ENCODE measurements at places on chromosomes 12 and 14.

GRCh38 chr12:22115711-22116110 is 69.7 kb downstream of the CMAS start:
- DNase-seq: no peak

DNA sequence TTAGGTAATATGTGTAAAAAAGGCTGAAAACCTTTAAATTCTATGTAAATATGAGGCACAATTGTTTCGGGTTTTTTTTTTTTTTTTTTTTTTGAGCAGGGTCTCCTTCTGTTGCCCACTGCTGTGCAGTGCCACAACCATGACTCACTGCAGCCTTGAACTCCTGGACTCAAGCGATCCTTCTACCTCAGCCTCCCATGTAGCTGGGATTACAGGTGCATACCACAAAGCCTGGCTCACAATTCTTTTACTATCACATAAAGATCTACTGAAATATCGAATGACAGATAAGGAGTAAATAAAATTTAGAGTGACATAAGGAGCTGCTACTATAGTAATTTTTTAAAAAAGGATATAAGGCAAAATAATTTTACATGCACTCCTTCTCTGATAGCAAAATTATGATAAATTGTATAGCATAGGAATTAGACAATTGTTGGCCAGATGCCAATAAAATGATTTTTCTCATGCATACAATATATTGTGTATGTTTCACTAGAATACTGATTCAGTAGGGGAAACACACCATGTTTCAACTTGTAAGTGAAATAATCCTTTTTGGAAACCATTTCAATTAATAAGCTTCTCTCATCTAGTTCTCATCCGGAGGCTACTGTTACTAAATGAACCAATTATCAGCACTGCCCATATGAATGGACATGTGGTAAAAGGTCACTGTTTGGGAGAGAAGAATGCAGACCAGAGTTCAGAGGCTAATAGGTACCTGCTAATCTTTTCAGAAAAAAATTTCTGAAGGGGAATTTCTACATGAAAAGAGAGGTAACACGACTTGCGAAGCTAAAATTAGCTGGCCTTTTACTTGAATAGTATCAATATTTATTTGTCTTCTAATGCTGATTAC is 108.4 kb downstream of the PPP1R12A start:
- no peak for DNase-seq

- no peak for DNase-seq
These were observed 255.7 kb upstream of the FAR2 start for GRCh38 chr12:28893365-28893764.

DNA sequence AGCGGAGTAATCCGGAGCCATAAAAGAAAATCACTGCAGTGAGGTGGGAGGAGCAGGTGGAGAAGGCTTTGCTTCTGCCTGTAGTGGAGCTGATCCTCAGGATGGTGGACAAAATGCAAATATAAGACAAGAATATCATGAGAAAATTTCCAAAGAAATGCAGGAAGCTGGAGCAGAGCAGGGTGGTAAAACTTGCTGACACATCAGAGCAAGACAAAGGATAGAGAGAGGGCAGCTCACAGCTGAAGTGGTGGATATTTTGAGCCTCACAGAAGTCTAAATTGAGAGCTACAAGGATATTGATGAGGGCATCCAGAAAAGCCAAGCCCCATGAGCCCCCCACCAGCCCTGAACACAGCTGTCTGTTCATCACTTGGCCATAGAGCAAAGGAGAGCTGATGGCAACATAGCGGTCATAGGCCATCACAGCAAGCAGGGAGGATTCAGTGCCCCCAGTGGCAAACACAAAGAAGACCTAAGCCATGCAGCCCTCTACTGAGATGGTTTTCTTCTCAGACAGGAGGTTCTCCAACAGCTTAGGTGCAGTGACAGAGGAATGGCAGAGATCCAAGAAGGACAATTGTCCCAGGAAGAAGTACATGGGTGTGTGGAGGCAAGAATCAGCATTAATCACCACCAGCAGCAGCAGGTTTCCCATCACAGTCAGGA is 30.0 kb upstream of the ANP32D start:
- no peak for DNase-seq

DNA sequence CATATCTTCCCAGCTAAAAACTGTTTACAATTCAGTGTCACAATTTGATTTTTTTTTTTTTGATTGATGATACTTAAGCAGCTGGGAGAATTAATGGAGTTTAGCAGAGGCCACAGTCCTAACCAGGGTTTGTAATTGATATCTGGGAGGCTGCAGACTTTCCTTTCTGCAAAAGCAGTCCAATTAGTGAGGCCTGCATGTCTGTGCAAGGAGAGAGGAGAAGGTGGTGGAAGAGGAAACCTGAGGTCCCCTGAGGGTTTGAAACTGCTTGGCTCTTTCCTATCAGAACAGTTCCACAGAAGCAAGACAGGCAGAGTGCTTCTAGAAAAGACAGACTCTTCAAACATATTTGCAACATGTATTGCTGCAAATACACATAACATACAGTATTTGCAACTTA is 160.8 kb upstream of the KRR1 start:
- no peak for DNase-seq
